ENCODE measurements at places on chromosomes 5 and 9. TPM values are rescaled to one million over a fixed set of nuclear protein-coding genes. Genes with fewer than 3 reads are reported as not detected.

Gene ADRA1B
- total RNA-seq, result 0.34 TPM

Gene CCL28
- total RNA-seq, result 1.2 TPM

Gene KLF9
- total RNA-seq, result 38.8 TPM

Gene MED10
- 11.6 TPM for total RNA-seq

Gene TOR1A
- 38.8 TPM for total RNA-seq

Gene FOXD1
- 0.17 TPM for total RNA-seq

Gene MLLT3
- total RNA-seq, result 13.8 TPM

Gene FBP2
- not detected for total RNA-seq

Gene INSL4
- not detected for total RNA-seq

Gene EQTN
- total RNA-seq, result not detected

Gene IFNK
- not detected for total RNA-seq

Gene SLC46A2
- not detected for total RNA-seq

Gene BSPRY
- total RNA-seq, result not detected

Gene KLF4
- total RNA-seq, result 4.6 TPM

Gene DOK3
- 2.0 TPM for total RNA-seq

Gene CDKN2B
- total RNA-seq, result 2.4 TPM

Gene CD274
- total RNA-seq, result 17.7 TPM

Gene QRFP
- not detected for total RNA-seq

Gene FOXD4
- 0.17 TPM for total RNA-seq

Gene ZFP37
- total RNA-seq, result 2.0 TPM

Gene DPM2
- total RNA-seq, result 9.9 TPM

Gene HRH2
- total RNA-seq, result not detected

All from dermis blood vessel endothelial cell (primary cell).